ENCODE measurements at places on chromosomes 2 and 18.

DNA sequence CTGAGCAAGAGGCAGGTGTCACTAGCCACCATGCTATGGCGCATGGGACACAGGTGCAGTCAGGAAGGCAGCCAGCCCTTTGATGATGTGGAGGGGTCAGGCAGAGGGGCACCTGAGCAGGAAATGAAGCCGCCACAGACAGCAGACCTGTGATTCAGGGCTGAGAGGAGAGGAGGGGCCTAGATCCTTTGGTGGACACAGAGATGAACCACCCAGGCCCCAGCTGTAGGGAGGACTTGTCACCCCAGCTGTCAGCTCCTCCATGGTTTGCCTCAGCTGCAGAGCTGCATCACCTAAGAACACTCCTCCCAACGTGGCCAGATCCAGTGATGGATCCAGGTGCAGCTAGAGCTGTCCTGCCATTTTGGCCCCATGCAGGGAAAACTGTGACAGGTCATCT, 11.6 kb downstream of the ASB18 start:
- DNase-seq = no peak

GRCh38 chr2:232324778-232325177, 53.8 kb upstream of the ALPP start:
- DNase-seq = no peak

DNA sequence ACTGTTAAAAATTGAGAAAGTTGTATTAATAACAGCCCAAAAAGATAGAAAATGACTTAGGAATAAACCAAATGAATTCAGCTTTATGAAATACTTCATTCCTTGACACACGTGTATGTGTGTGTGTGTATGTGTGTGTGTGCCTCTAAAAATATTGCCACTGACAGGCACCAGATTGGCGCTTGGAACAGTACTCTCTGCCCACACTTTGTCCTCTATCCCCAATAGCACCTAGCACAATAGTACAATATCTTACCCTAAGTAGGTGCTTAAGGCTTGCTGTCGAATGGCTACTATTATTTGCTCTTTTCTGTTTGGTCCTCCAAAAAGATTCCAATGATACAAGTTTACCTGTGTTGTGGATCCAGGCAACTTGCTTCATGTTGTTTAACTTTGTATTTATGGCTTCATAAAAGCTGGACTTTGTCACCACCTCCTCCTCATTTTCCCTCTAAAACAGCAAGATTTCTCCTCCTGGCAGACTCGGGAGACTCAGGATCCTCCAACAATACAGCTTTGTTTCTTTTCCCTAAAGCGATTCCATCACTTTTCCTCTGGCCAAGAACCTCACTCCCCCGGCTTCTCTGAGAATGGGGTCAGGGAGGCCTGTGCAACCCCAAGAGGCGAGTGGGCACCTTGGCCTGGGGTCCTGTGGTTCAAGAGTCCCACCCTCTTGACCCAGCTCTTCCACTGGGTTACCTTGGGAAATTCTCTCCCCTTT, 43.3 kb upstream of the LCLAT1 start:
- no peak for DNase-seq

DNA sequence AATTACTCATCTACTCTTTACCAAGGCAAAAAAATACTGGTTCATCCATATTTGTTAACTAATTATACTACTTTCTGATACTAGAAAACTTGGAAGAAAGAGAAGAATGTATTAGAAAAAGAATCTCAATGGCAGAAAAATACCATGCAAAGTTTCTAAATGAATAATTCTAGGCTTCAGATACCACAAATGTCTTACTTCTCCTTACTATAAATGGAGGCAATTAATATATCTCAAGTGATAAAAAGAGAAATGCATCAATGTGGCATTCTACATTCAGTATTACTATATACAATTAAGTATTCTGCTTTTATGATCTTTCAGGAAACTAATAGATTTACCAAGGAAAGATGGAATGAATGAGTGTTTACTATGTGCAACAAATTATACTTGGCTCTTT, 85.5 kb downstream of the ITSN2 start:
- DNase-seq = no peak

- peak; percentile 68 for DNase-seq
Observed at GRCh38 chr18:58576638-58577251, 52.1 kb downstream of the ALPK2 start.

GRCh38 chr2:172345956-172346555, 81.3 kb upstream of the ITGA6 start:
- no peak for DNase-seq

- DNase-seq = peak; percentile 77
Observed at GRCh38 chr2:215828528-215829184, 184.7 kb downstream of the MREG start.

DNA sequence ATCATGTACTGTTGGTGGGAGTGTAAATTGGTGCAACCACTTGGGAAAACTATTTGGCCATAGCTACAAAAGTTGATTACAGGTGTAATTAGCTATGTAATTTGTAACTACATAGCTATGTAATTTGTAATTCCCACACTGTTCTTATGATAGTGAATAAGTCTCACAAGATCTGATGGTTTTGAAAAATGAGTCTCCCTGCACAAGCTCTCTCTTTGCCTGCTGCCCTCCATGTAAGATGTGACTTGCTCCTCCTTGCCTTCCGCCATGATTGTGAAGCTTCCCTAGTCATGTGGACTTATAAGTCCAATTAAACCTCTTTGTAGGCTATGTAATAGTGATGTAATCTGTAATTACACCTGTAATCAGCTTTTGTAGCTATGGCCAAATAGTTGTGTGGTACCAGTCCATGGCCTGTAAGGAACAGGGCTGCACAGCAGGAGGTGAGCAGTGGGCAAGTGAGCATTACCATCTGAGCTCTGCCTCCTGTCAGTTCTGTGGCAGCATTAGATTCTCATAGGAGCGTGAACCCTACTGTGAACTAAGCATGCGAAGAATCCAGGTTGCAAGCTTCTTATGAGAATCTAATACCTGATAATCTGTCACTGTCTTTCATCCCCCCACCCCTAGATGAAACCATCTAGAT, 133.7 kb upstream of the COPS8 start:
- DNase-seq = no peak

DNA sequence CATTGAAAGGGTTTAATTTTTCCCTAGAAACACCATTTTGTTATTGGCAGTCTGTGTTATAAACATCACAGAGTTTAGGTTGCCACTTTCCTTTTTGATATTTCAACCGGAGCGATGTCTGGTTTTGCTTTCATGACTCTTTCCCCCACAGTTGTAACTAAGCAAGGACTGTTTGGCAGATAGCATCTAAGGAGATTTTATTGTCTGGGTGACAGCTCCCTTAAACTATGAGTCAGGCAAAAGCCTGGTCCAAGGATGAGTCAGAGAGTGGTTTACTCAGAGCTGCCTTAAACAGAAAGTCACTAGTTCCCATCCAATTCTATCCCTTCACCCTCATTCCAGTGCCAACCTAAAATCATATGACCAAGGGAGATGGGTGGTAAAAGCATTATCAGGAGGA, 341.6 kb upstream of the VWC2L start:
- DNase-seq = peak; percentile 95

DNA sequence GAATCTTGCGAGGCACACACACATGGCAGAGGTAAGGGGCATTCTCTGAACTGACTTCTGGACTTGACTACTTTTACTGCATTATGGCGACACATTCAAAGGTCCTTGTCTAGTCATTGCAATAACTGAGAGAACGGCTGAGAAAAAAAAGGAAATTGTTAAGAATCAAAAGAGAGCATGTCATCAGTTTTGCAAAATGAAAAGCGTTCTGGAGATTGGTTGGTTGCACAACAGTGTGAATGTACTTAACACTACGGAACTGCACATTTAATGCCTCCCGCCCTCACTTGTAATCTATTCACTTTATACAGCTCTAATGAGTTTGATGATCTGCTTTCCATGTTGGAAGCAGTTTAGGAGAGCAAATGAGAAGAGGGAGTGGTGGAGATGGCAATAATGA, 68.5 kb upstream of the NFU1 start:
- no peak for DNase-seq

- DNase-seq = no peak
Observed at GRCh38 chr2:228516019-228516418, 334.5 kb upstream of the SPHKAP start.

GRCh38 chr2:202375033-202375608, 1.0 kb upstream of the BMPR2 start:
- peak; percentile 85 for DNase-seq

DNA sequence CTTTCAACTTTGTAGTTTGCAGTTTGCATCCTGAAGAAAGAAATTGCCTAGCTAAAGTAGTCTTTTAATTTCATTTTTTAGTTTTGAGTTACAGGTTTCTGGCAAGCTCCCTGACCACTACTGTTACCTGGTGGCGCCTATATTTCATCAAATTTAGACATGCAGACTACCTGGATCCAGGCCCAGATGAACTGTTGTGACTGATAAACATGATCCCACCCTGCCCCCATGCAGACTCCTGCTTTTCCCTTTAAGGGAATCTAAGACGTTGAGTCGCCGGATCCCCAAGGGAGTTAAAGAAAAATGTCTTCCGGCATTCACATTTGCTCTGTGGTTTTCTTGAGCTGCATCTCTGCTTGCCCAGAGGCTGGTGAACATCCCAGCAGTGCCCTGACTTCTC, 22.2 kb downstream of the METAP1D start:
- DNase-seq = peak; percentile 67

- peak; percentile 91 for DNase-seq
Observed at GRCh38 chr2:70964596-70965386, 13.6 kb upstream of the ANKRD53 start.

DNA sequence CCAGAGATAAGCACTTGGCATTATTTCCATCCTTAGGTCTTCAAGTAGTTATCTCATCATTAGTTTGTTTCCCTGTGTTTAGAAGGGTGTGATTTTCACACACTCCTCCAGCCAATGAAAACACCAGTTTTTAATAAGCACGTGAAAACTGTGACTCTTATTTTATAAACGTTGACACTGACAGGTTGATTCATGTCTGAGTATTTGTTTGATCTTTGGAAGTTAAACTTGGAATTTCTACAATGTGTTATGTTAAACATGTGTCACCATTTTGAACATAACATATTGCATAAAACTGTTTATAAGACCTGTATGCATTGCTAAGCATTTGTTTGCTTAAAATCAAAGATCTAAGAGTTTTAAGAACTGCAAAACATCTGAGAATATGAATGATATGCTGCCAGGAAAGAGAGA, 27.6 kb downstream of the SLC40A1 start:
- no peak for DNase-seq

DNA sequence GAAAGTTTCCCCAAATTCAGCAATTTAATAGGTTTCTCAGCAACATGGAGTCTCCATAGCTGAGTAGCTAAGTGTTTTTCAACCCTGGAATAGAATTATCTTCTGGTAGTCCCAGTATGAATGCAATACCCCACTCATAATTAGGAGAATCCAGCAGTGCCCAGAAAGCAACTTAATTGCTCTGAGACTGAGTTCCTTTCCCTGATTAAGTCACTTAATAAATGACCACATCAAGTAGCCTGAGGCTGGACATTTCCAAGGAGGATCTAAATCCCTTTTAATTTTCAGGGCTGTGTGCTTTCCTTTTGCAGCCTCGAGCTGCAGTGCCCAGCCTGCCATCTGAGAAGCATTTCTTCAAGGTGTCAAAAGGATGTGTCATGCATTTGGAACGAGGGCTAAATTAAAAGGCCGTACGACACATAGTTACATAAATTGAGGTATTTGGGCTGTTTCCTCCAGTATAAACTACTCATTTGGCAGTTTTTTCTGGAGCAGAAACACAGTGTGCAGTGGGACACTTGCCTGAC, 17.7 kb upstream of the SIX2 start:
- DNase-seq = no peak

DNA sequence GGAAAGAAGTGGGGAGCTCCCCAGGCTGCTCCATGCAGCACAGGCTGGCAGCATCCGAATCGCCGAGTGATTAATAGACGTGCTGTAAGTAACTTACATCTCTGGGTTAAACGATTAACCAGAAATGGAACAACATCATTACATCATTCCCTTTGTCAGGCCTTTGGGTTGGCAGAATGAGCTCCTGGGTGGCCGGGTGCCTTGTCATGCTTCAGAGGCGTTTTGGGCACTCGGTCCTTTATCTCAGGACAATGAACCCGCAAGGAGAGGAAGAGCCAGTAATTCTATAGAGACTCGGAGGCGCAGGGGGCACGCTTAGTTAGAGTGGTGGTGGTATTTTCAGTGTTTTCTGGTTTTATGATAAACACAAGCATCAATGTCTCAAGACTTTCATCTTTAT, 146.9 kb upstream of the TPO start:
- DNase-seq = no peak

DNA sequence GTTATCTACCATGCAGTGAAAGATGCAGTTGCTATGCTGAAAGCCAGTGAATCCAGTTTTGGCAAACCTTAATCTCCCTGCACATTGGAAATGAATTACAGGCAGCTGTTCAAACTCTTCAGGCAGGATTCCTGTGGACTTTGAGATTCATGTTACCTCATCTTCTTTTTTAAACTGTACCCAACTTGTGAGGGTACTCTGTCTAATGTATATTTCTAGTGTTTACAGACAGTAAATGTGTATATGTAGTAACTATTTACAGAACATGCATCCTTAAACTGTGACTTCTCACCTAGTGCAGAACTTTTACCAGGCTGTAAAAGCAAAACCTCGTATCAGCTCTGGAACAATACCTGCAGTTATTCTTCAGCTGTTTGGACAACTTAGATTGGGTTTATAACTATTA, 50.9 kb downstream of the KDM3A start:
- DNase-seq = no peak

DNA sequence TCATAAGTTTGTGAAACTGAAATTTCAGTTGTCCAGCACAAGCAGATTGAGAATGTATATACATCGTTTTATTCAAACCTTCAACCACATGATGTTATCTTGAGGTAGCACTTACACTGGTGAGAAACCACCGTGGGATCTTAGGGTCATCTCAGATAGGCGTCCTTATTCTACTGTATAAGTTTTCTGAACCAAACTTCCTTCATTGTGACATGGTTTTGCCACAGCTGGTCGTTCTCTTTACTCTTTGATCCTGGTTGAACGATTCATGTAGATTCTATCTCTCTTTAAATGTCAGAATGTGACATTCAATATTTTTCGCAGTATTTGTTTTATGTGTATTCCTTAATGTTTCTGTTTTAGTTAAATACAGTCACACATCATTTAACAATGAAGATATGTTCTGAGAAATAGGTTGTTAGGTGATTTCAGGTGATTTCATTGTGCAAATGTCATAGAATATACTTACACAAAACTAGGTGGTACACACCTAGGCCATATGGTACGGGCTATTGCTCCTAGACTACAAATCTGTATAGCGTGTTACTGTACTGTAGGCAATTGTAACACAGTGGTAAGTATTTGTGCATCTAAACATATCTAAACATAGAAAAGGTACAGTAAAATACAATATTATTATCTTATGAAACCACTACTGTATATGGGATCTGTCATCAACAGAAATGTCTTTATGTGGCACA, 17.9 kb upstream of the ARHGAP25 start:
- no peak for DNase-seq

DNA sequence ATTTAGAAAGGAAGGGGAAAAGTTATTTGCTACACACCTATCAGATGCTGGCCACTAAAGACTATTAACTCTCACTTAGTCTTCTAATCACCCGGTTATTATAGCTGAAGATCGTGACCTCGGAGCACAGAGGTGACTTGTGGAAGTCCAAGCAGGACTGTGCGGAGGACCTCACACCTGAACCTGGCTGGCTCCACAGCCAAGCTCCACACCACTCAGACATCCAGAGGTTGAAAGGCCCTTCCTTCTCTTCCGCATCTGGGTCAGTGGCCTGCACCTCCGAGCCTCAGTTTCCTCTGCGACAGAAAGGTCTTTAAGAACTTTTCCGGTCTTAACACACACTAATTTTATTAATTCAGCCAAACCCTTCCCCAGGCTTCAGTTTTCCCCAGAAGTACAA, 57.9 kb downstream of the TNS1 start:
- no peak for DNase-seq

GRCh38 chr2:56449449-56449860, 265.7 kb downstream of the CCDC85A start:
- peak; percentile 4 for DNase-seq

GRCh38 chr2:205766779-205767359, 84.6 kb downstream of the NRP2 start:
- peak; percentile 86 for DNase-seq

Data from adipocyte (in vitro differentiated cells).